ENCODE measurements at places on chromosomes 16 and 17. TPM values are rescaled to one million over a fixed set of nuclear protein-coding genes. Genes with fewer than 3 reads are reported as not detected.

STX1B gene
- total RNA-seq = not detected

- peak; percentile 82 for DNase-seq
Observed at GRCh38 chr17:81513753-81514488, 1.3 kb upstream of the ACTG1 start.

- DNase-seq = no peak
Observed at GRCh38 chr16:25235991-25236390, 19.2 kb downstream of the AQP8 start.

DNA sequence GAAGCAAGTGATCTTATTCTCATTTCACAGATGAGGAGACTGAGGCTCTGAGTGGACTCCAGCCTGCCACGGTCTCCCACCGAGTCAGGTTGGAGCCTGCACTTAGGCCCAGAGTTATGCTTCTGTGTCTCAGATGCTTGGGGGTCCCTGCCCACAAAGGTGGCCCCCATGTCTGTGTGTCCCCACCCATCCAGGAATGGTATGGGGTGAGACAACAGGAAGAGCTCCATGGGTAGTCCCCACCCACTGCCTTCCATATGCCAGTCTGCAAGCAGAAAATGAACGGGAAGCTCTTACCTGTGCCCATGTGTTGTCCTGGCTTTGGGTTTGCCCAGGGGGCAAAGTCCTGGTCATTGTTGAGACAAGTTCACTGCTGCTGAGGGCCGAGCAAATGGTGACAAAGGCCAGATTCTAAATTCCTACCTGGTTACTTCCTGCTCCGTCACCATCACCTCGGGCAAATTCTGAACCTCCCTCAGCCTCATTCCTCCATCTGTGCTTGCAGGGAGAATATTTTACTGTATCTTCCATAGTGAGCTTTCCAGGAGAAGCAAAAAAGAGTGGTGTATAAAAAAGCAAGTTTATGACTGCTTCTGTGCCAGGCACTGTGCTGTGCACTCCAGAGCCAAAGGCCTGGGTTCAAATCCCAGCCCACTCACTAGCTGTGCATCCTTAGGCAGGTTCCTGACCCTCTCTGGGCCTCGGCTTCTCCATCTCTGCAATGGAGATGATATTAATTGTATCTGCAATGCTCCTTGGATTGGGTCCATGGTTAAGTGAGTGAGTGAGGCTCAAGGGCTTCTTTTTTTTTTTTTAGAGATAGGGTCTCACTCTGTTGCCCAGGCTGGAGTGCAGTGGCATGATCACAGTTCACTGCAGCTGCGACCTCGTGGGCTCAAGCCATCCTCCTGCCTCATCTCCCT lies 9.3 kb downstream of the IL4R start:
- no peak for DNase-seq

DNA sequence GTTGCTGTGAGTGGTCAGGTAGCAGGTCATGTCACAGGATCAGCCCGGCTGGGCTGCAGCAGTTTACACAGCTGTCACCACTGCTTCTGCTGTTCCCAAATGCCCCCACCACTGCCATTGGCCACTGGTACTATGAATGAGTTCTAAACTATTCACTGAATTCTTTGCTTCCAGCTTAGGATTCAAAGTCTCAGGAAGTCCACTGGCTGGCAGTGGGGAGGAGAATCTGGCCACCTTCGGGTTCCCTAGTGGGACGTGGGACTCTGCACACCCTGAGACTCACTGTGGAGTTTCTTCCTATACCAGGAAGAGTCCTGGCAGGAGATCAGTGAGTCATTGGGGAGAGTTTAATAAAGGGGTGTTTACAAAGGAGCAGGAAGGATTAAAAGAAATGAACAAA lies 6.9 kb downstream of the MT1X start:
- peak; percentile 35 for DNase-seq

GRCh38 chr17:61868074-61868473 lies 4.7 kb upstream of the BRIP1 start:
- DNase-seq = no peak

Measured in MG63 (cell line).